ENCODE measurements at places on chromosomes 6 and 20.

- no peak for DNase-seq
Measured at GRCh38 chr6:18211338-18211737, 53.0 kb downstream of the DEK start.

GRCh38 chr6:146872426-146872785 is 273.6 kb downstream of the ADGB start:
- DNase-seq = no peak

DNA sequence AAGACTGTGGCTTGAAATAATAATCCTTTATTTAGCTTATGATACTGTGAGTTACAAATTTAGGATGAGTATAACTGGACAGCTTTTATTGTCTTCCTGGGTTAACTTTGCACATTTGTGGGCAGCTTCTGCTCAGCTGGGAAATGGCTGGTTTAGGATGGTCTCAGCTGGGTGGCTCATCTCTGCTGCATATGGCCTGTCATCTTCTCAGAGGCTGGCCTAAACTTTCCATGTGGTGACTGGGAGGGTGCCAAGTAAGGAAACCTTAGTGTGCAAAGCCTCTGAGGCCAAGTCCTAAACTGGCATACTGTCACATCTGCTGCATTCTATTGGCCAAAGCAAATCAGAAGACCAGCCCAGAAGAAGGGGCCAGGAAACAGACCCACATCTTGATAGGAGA is 40.2 kb downstream of the BTBD3 start:
- no peak for DNase-seq

- no peak for DNase-seq
Measured at GRCh38 chr6:128740951-128741350, 142.0 kb upstream of the LAMA2 start.

DNA sequence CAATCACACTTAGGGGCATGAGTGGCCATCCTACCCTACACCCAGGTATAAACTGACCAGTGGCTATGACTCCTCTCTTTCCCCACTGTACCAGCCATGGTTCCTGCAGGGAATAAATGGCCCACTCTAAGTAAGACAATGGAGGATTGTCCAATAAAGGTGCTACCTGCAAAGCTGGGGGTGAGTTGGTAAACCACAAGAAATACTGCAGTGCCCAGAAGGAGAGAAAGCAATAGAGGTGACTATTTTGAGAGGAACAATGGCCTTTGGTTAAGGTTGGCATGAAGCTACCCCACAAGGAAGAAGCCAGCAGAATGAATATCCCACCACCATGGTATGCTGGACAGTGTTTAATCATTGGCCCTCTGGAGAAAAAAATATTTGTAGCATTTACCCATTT is 233.3 kb upstream of the ECI2 start:
- DNase-seq = no peak

DNA sequence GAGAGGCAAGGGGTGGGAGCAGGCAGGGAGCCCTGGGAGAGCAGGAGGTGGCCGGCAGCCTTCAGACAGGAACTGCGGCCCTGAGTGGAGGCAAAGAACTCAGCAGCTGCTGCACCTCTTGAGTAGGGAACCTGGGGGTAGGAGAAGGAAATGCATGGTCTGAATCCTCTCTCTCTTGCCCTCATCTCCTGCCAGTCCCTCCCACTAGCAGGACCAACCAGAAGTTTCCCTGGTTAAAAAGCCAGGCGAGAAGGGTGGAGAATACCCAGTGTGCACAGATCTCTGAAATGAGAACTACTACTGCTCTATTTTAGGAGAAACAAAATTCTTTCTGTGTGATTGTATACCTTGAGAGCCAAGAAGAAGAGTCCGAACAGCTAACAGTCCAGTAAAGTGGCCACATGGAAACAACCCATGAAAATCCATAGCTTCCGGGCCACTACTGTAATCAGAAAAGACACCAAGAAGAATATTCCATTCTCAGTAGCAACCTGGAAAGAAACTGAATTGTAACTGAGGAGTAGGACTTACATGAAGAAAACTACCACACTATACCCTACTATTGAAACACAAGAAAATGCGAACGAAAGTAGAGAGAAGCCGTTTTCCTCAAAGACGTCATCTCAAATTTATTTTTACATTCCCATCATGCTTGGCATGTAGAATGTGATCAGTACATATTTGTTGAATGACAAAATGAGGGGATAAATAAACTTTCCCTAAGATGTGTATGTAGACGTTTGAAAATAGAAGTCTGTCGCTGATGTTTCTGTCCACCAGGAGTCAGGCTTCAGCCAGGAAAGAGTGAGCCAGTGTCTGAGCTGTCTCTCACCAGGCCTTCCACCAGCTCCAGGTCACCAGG is 25.6 kb downstream of the WRNIP1 start:
- peak; percentile 44 for DNase-seq

- DNase-seq = no peak
Measured at GRCh38 chr6:164078532-164079274, 664.2 kb downstream of the QKI start.

DNA sequence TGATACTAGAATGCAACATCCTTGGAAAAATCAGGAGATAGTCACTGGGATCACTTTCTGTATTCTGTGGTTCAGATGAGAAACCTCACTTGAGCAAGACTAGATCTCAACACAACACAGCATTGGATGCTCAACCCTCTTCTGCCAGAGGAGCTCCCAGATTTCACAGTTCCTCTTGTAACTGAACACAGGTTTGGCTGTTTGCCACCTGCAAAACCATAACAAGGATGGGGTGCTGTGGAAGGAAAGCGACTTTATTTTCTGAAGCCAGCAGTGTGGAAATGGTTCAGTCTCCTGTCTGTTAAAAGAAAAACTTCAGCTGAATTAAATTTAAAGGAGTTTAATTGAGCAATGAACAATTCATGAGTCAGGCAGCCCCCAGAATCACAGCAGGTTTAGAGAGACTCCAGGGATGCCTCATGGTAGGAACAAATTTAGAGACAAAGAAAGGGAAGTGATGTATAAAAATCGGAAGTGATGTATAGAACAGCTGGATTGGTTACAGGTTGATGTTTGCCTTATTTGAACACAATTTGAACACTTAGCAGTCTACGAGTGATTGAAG is 149.9 kb upstream of the UST start:
- DNase-seq = no peak

- no peak for DNase-seq
Measured at GRCh38 chr20:18031050-18031449, 26.7 kb downstream of the OVOL2 start.

DNA sequence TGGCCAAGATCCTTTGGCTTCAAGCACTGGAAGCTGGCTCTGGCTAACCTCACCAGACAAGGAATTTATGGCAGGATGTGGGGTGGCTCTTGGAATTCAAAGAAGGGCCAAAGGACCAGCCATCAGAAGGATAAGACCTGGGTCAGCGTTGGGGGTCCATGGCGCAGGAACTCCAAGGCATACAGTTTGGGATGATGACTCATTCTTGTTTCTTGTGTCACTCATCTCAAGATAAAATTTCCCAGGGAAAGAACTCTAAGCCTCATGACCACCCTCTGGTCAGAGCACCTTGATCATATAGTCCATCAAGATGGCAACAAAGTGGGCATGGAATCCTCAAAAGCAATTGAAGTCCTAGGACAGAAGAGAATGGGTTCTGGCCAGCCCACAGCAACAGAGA is 4.8 kb downstream of the ZBTB9 start:
- DNase-seq = no peak

DNA sequence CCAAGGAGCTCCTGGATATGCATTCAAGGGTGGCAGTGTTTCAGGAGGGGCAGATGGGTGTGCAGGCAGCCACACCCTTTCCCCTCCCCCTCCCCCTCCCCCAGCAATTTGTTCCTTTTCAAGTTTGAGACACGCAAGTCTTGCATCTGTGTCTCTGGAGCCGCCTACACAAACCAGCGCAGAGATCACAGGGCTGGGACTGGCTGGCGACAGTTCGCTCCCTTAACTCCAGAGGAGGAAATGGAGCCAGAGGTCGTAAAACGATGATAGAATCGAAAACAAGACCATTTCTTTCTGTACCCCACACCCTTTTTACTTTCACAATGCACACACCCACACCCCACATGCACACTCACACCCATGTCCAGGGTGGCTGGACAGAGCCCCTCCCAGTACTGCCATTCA is 163.1 kb downstream of the LY86 start:
- DNase-seq = no peak

- DNase-seq = no peak
Measured at GRCh38 chr20:1887321-1887720, 7.9 kb upstream of the SIRPA start.

DNA sequence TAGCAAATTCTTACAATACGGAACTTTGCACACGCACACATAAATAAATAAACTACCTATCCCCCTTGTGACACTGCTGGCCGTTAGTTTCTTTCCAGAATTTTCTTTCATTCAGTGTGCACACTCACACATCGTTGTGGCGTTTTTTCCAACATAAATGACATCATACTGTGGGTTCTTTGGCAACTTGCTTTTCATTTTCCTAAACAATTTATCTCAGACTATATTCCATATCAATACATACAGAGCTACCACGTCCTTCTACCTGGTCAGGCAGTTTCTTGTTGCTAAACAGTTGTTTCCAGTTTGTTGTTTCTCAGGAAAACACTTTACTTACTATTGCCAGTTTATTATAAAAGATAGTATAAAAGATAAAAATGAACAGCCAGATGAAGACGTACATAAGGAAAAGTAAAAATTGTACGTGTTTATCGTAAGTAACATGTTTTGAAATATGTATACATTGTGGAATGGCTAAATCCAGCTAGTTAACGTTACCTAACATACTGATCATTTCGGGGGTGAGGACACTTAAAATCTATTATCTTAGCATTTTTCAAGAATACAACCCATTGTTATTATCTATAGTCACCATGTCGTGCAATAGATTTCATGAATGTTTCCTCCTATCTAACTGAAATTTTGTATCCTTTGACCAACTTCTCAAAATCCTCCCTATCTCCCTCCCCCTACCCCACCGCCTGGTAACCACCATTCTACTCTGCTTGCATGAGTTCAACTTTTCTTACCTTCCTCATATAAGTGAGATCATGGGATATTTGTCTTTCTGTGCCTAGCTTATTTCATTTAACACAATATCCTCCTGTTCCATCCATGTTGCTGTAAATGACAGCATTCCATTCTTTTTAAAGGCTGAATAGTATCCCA is 1.2 kb upstream of the TP53RK start:
- DNase-seq = no peak

DNA sequence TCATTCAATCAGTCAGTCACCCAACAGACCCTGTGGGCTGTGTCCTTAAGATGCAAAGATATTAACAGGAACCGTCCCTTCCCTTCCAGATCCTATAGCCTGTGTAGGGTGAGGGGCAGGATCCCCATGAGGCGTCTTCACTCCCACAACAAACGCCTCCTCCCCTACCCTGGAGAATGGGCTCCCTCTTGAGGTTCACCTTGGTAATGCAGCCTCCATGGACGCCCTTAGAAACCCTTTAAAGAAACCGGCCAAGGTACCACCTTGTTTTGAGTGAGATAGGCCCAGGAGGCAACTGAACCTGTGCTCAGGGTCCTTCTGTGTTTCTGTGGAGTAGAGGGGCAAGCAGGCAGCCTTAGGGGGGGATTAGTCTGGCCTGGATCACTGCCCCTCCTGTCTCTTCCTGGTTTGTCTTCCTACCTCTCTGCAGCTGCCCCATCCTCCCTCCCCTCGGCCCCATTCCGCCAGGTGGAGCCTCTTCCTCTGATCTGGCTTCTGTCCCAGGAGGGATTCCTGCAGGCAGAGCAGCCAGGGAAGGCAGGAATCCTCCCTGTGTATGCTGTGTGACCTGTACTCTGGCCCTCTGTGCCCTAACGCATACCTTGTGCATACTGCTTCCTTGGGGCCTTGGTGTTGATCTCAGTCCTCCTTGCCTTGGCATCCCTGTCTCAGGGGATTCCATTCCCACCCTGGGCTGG is 6.6 kb upstream of the GUCA1A start:
- DNase-seq = peak; percentile 46

DNA sequence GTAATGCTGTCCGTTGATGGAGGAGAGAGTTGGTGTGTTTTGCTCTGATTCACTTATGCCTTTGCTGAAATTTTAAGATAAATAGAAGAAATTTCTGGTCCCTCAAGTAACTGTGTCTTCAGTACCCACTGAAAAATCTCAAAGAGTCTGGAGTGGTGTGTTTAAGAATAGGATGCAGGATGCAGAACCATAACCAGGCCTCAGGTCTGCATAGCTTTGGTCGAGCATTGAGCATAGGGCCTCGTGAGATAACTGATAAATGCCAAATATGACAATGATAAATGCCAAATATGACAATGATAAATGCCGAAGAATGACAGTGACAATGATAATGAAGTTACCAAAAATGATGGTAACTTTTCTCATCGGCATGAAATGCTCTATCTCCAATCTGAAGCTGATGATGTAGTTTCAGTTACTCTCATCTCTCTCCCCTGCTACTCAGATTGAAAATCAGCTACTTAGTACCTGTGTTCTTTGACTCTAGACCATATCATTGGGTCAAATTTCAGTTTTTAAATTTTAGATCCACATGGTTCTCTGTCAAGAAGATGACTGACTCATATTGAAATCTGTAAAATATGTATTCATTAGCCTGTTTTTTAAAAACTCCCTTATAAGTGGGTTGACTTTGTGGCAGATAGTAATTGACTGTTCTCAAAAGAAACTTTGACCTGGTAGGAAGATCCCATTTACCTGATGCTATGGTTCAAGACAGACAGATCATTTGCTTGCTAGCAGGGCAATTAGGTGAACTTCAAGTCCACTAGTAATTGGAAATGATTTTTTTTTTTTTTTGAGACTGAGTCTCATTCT is 96.6 kb downstream of the SLC16A10 start:
- DNase-seq = no peak

DNA sequence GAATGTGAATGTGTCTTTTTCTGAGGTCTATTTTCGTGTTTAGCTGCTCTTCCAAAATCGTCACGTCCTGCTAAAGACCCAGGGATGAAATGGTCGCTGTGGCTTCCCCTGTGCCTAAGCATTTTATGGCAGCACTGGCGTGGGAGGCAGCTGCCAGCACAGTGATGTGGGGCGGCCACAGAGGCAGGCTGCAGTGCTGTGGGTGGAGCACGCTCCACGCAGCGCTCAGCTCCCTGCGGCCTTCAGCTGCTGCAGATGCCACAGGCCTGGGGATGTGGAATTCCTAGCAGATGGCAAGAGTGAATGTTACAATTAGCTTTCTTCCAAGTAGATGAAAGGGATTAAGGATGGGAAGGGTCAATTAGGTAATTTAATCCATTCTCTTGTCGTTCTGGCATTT is 242.6 kb downstream of the SMOC2 start:
- no peak for DNase-seq

GRCh38 chr6:21937466-21937865 is 343.9 kb downstream of the SOX4 start:
- DNase-seq = no peak
